Central memory CD4-positive, alpha-beta T cell (primary cell): ENCODE measurements at places on chromosomes 16 and 17.

DNA sequence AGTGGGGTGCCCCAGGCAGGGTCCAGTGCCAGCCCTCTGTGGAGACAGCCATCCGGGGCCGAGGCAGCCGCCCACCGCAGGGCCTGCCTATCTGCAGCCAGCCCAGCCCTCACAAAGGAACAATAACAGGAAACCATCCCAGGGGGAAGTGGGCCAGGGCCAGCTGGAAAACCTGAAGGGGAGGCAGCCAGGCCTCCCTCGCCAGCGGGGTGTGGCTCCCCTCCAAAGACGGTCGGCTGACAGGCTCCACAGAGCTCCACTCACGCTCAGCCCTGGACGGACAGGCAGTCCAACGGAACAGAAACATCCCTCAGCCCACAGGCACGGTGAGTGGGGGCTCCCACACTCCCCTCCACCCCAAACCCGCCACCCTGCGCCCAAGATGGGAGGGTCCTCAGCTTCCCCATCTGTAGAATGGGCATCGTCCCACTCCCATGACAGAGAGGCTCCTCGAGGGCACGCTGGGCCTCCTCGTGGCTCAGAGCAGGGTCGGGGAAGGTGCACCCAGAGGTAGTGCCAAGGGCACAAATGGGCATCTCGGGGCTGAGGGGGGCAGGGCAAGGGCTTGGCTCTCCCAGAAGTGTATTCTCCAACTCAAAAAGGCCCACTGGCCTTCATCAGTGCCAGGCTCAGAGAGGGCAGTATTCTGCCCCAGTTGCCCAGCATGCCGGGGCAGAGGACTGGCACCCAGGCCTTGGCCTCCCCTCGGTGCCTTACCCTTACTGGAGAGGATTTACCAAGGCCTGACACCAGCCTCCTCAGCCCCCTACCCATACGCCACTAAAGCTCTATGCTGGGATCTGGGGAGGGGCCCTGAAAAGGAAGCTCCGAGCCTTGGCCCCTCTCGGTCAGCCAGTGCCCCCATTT, at the start of gene CDH5:
CDH5 (plus strand) TSS at position 259 of the 867 bp plus-strand sequence. CDS start 12,647 bp downstream, outside the sequence.
- no peak for DNase-seq

DNA sequence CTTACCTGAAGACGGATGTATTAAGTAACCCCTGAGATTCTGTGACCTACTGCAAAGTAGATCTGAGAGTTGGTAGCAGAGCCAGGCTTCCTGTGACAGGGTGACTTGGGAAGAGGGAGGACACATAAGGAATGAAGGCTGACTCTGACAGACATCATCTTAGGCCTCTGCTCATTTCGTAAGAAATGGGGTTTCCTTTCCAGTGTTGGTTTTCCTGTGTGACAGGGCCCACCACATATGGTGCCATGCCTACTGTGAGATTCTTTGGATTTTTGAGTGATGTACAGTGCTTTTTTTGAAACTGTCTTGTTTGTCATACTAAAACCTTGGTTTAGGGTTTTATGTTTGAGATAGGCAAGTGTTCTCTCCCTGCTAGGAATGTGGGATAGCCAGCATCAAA, 12.7 kb downstream of the LIG3 start:
- DNase-seq = no peak

GRCh38 chr17:5877366-5877765, 192.8 kb upstream of the WSCD1 start:
- no peak for DNase-seq

- no peak for DNase-seq
Observed at GRCh38 chr16:10039220-10040096, 142.8 kb downstream of the GRIN2A start.

GRCh38 chr17:66981983-66982508, 17.5 kb downstream of the CACNG4 start:
- no peak for DNase-seq

- DNase-seq = no peak
Observed at GRCh38 chr17:4719684-4720221, 9.3 kb downstream of the ARRB2 start.

- no peak for DNase-seq
Observed at GRCh38 chr16:88004391-88004790, 53.2 kb downstream of the BANP start.

GRCh38 chr17:35188111-35188510, 6.1 kb downstream of the SLC35G3 start:
- DNase-seq = peak; percentile 27

GRCh38 chr16:88499836-88500251, 46.8 kb downstream of the ZFPM1 start:
- DNase-seq = no peak

- no peak for DNase-seq
Observed at GRCh38 chr16:12390644-12391043, 413.0 kb downstream of the CPPED1 start.
